ENCODE measurements at places on chromosomes 2 and 18.
A peak's percentile ranks its signal among the peaks of the same experiment; 100 is the strongest.

DNA sequence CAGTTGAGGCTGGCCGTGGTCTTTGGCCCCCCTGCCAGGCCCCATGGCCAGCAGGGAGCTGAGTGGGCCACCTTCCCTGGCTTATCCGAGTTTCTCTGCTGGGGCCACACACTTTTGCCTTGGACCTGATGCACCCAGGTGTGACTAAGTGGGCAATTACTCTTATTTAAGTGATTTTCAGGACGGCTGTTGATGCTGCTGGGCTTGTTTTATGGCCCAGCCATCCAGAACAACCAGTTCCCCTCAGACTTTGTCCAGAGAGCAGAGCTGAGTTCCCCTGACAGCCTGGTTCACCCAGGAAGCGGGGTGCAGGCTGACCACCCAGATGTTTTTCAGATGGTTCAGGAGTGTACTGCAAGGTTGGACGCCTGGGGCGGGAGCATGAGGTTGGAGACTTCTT is 68.8 kb downstream of the GLI2 start:
- DNase-seq, result no peak

GRCh38 chr2:238137885-238138284 is 583 bp upstream of the KLHL30 start:
- DNase-seq, result no peak

GRCh38 chr18:51196811-51197660 is 445 bp downstream of the MEX3C start:
- DNase-seq, result peak; percentile 55

GRCh38 chr18:12911929-12912703 is 28.1 kb upstream of the PTPN2 start:
- DNase-seq, result peak; percentile 10

DNA sequence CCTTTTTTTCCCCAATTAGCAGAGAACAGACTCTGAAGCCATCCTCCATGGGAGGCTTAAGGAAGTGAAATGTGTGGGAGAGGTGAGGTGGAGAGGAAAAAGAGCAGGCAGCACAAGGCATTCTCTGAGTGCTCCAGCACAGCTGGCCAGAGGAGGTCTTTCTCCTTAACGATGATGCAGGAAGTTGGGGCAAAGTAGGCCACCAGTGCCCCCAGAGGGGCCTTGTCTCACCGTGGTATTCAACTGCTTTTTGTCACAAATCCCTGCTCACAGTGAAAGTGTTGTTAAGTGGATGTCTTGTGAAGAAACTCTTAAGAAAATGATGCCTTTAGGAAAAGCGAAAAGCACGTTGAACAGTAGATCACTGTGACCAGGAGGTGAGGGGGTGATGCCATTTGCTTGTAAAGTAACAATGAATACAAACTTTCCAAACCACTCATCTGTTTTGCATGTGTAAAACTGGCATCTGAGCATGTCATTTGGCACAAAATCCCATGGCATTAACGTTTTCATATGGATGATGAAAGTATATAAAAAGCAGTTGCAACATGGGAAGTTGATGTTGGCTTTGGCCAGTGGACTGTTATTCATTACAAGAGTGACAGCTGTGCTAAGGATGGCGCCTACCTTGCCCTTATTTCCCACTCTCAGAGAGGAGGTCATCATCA is 49.2 kb upstream of the CDC42EP3 start:
- DNase-seq, result no peak

GRCh38 chr2:183037074-183037552 is 1.1 kb downstream of the NCKAP1 start:
- DNase-seq, result no peak

DNA sequence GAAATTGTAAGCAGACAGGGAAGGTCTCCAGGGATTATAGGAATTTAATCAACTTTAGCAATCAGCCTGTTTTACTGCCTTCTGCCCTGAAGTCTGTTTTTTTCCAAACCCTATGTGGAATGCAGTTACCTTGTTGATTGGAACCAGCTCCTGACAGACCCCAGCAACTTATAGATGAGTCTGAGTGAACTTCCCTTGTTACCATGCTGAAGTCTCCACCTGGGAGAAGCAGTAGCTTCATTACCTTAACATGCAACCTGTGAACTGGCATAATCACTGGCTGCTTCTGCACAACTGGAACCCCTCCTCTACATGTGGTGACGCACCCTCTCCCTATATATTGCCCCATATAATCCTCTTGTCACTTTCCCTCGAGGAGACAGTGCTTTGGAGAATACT is 226.3 kb upstream of the SPOPL start:
- no peak for DNase-seq

- no peak for DNase-seq
Measured at GRCh38 chr2:101188683-101189405, 37.7 kb upstream of the TBC1D8 start.
